ENCODE measurements at places on chromosomes 2 and 18. TPM values are rescaled to one million over a fixed set of nuclear protein-coding genes. Genes with fewer than 3 reads are reported as not detected.

ZDBF2 gene
- 8.8 TPM for polyA plus RNA-seq

OSR1 gene
- polyA plus RNA-seq, result 3.9 TPM

HJURP gene
- 11.4 TPM for polyA plus RNA-seq

ITPRIPL1 gene
- 1.4 TPM for polyA plus RNA-seq

MYO7B gene
- 20.0 TPM for polyA plus RNA-seq

CHRNG gene
- 0.35 TPM for polyA plus RNA-seq

TTR gene
- polyA plus RNA-seq, result 0.41 TPM

TM4SF20 gene
- polyA plus RNA-seq, result 0.25 TPM

IL36G gene
- polyA plus RNA-seq, result 0.29 TPM

LRRTM4 gene
- polyA plus RNA-seq, result 17.0 TPM

AP1S3 gene
- polyA plus RNA-seq, result 10.0 TPM

LRP1B gene
- polyA plus RNA-seq, result 22.1 TPM

ALPI gene
- polyA plus RNA-seq, result not detected

EMILIN2 gene
- polyA plus RNA-seq, result 5.6 TPM

GCA gene
- polyA plus RNA-seq, result 25.6 TPM

LYPD6B gene
- polyA plus RNA-seq, result 11.0 TPM

GBX2 gene
- polyA plus RNA-seq, result 10.8 TPM

PELI1 gene
- polyA plus RNA-seq, result 42.7 TPM

GPR45 gene
- 3.5 TPM for polyA plus RNA-seq

PLA2R1 gene
- 4.8 TPM for polyA plus RNA-seq

CHAC2 gene
- polyA plus RNA-seq, result 7.1 TPM

POTEI gene
- 1.1 TPM for polyA plus RNA-seq

KCNK3 gene
- 36.0 TPM for polyA plus RNA-seq

PLGLB2 gene
- polyA plus RNA-seq, result 5.9 TPM

TNFRSF11A gene
- polyA plus RNA-seq, result 0.87 TPM

CTNNA2 gene
- 75.5 TPM for polyA plus RNA-seq

GALNT13 gene
- polyA plus RNA-seq, result 41.6 TPM

MYCN gene
- 25.8 TPM for polyA plus RNA-seq

RNF25 gene
- polyA plus RNA-seq, result 61.5 TPM

XDH gene
- 0.06 TPM for polyA plus RNA-seq

DSC3 gene
- polyA plus RNA-seq, result 0.78 TPM

REEP1 gene
- polyA plus RNA-seq, result 110 TPM

SKOR2 gene
- polyA plus RNA-seq, result 5.2 TPM

KCNG2 gene
- polyA plus RNA-seq, result 1.5 TPM

WIPF1 gene
- 22.5 TPM for polyA plus RNA-seq

CEP192 gene
- 25.7 TPM for polyA plus RNA-seq

FKBP7 gene
- 20.1 TPM for polyA plus RNA-seq

ZNF385B gene
- polyA plus RNA-seq, result 8.6 TPM

CNTNAP5 gene
- 45.3 TPM for polyA plus RNA-seq

GALNT3 gene
- polyA plus RNA-seq, result 12.4 TPM

B3GNT7 gene
- 12.4 TPM for polyA plus RNA-seq

UPP2 gene
- polyA plus RNA-seq, result 1.2 TPM

CFC1 gene
- 21.4 TPM for polyA plus RNA-seq

SERPINB11 gene
- not detected for polyA plus RNA-seq

FSHR gene
- not detected for polyA plus RNA-seq

NMUR1 gene
- polyA plus RNA-seq, result 0.75 TPM
